ENCODE measurements at places on chromosomes 2 and 18.

- no peaks in the 10 kb centered on the region for H3K36me3 ChIP-seq
- H3K4me1 ChIP-seq: no peaks in the 10 kb centered on the region
- no peaks in the 10 kb centered on the region for H3K27me3 ChIP-seq
- no peak overlapping the region for H3K27ac ChIP-seq
Measured at GRCh38 chr2:158610059-158610458, 153.3 kb downstream of the PKP4 start.

DNA sequence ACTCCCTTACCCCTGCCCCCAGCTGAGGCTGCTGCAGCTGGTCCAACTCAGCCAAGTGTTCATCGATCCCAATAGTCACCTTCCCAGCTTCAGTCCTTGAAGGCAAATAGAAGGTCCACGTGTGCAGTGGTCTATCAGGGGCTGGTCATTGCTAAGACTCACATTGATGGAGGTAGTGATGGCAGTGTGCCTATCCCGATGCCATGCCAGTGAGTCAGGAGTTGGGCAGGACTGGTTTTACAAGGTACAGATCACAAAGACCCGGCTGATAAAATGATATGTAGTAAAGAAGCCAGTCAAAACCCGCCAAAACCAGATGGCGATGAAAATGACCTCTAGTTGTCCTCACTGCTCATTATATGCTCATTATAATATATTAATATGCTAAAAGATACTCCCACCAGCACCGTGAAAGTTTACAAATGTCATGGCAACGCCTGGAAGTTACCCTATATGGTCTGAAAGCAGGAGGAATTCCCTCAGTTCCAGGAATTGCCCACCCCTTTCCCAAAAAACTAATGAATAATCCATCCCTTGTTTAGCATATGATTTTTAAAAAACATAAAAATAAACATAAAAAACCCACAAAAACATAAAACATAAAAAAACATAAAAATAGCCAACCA, 2.9 kb upstream of the C2orf80 start:
- no peak overlapping the region for H3K27ac ChIP-seq
- no peaks in the 10 kb centered on the region for H3K36me3 ChIP-seq
- H3K4me1 ChIP-seq: peaks cover 2% of the 10 kb centered on the region

DNA sequence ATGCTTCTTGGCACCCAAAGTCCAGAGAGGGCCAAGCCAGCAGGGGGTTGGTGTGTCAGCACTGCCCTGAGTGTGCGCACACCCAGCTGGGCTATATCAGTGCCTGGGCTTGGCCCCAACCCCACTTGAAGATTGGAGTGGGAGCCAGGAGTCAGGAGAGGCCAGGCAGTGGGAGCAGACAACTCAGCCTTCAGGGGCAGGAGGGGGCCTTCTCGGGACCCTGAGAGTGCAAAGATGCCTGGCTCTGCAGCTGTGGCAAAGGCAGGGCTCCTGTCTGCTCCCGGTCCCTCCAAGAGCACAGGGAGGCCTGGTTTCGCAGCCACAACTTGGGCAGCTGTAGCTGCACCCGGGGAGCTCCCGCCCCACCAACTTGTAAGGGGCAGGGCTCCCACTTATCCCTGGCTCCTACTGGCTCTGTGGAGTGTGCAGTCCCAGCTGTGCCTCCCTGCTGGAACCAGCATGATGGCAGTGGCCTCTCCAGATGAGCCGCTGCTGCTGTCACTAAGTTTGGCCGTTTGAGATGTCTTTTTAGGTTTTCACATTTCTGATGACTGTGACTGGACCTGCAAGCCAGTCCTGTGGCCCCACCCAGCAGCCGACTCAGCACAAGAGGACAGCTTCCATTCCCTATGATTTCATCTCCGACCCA, 148.8 kb upstream of the HS6ST1 start:
- no peak overlapping the region for H3K4me3 ChIP-seq
- H3K27ac ChIP-seq: no peak overlapping the region
- no peaks in the 10 kb centered on the region for H3K4me1 ChIP-seq
- H3K27me3 ChIP-seq: no peaks in the 10 kb centered on the region
- DNase-seq: no peak

DNA sequence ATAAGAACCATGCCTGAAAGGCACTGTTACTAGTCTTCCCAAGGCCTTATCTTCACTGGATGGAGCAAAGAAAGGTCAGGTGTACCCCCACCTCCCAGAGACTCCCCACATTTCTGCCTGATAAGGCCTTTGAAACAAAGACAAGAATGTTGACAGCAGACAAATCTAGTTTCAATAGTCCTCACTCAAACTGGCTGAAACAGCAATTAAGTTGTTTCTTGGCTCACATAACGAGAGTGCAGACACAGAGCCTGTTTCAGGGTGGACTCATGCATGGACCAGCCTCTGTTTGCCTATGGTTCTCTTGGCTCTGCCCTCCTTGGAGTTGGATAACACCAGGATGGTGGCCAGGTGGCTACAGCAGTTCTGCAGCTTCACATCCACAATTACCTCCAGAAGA, 7.5 kb upstream of the CFAP221 start:
- H3K4me1 ChIP-seq: no peaks in the 10 kb centered on the region
- no peak overlapping the region for H3K27ac ChIP-seq
- no peaks in the 10 kb centered on the region for H3K36me3 ChIP-seq
- no peak for DNase-seq

DNA sequence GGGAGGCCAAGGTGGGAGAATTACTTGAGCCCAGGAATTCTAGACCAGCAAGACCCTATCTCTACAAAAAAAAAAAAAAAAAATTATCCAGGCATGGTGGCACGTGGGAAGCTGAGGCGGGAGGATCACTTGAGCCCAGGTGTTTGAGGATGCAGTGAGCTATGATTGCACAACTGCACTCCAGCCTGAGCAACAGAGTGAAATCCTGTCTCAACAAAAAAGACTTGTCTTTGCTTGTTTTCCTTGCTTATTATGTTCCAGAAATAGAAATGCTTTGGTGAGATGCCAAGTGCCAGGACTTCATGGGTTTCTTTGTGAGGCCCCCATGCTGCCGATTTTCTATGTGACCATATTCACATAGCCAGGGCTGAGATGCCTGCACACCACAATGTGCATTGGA, 9.0 kb downstream of the DCDC2C start:
- H3K4me1 ChIP-seq: no peaks in the 10 kb centered on the region
- H3K27me3 ChIP-seq: peaks cover 20% of the 10 kb centered on the region
- H3K4me3 ChIP-seq: no peak overlapping the region
- H3K27ac ChIP-seq: no peak overlapping the region
- DNase-seq: no peak

GRCh38 chr2:211085056-211085680, 528.8 kb downstream of the CPS1 start:
- DNase-seq: no peak
- no peaks in the 10 kb centered on the region for H3K27me3 ChIP-seq
- no peaks in the 10 kb centered on the region for H3K36me3 ChIP-seq
- no peak overlapping the region for H3K4me3 ChIP-seq
- H3K4me1 ChIP-seq: no peaks in the 10 kb centered on the region
- no peak overlapping the region for H3K27ac ChIP-seq

DNA sequence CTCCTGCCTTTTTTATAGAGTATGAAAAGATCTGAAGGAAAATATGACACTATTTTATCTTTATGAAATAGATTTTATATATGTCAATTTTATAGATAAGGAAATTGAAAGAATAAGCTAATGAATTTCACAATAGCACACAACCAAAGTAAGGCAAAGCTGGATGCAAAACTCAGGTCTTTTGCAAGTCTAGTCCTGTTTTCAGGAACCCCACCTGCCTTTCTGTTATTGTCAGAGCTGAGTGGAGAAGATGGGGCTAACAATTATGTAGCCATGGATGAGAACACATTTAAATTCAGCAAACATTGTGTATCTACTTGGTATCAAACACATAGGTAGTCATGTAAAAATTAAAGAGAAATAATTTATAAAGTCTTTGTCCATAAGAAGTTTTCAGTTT, 161.5 kb upstream of the ZEB2 start:
- H3K4me3 ChIP-seq: no peak overlapping the region
- H3K4me1 ChIP-seq: no peaks in the 10 kb centered on the region
- DNase-seq: no peak
- no peak overlapping the region for H3K27ac ChIP-seq
- no peaks in the 10 kb centered on the region for H3K36me3 ChIP-seq

DNA sequence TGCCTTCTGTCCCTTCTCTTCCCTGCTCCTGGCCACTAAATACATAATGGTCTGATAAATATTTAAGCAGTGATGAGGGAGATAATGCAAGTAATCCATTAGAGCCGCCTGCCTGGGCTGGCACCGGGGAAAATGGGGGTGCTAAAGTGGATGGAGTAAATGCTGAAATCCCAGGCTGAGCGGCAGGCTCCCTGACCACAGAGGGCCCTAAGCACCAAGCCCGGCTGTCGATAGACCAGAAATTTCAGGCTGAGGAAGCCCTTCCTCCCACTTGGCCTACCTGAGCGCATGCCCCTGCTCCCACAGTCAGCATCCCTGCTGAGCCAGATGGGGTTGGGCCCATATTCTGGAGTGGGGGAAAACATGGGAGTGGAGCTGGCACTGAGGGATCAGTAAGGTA, 197.5 kb upstream of the SKOR2 start:
- H3K27ac ChIP-seq: no peak overlapping the region
- no peaks in the 10 kb centered on the region for H3K4me1 ChIP-seq
- H3K27me3 ChIP-seq: peaks cover 9% of the 10 kb centered on the region
- DNase-seq: no peak
- no peak overlapping the region for H3K4me3 ChIP-seq
- no peaks in the 10 kb centered on the region for H3K36me3 ChIP-seq

GRCh38 chr2:200337621-200338020, 31.1 kb downstream of the SPATS2L start:
- no peaks in the 10 kb centered on the region for H3K27me3 ChIP-seq
- H3K27ac ChIP-seq: no peak overlapping the region
- H3K36me3 ChIP-seq: no peaks in the 10 kb centered on the region
- no peak for DNase-seq
- H3K4me1 ChIP-seq: peaks cover 3% of the 10 kb centered on the region
- H3K4me3 ChIP-seq: no peak overlapping the region

DNA sequence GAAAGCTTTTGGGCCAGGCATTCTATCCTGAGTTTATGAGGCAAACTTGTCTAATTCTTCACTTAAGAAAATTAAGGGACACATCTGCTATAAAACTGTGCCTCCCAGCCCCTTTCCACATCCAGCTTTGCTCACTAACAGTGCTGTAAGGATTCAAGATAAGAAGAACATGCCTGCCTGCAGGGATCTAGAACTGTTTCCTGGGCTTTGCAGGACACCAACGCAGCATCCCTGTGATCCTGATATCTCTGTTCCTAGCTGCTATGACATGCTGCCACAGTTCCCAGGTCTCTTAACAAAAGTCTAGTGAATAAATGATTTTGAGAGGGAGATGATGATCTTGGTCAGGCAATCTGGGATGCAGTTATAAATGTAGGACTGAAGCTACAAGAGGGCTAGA, 12.4 kb downstream of the B4GALT6 start:
- H3K27ac ChIP-seq: no peak overlapping the region
- no peak for DNase-seq
- no peaks in the 10 kb centered on the region for H3K4me1 ChIP-seq
- no peaks in the 10 kb centered on the region for H3K36me3 ChIP-seq

DNA sequence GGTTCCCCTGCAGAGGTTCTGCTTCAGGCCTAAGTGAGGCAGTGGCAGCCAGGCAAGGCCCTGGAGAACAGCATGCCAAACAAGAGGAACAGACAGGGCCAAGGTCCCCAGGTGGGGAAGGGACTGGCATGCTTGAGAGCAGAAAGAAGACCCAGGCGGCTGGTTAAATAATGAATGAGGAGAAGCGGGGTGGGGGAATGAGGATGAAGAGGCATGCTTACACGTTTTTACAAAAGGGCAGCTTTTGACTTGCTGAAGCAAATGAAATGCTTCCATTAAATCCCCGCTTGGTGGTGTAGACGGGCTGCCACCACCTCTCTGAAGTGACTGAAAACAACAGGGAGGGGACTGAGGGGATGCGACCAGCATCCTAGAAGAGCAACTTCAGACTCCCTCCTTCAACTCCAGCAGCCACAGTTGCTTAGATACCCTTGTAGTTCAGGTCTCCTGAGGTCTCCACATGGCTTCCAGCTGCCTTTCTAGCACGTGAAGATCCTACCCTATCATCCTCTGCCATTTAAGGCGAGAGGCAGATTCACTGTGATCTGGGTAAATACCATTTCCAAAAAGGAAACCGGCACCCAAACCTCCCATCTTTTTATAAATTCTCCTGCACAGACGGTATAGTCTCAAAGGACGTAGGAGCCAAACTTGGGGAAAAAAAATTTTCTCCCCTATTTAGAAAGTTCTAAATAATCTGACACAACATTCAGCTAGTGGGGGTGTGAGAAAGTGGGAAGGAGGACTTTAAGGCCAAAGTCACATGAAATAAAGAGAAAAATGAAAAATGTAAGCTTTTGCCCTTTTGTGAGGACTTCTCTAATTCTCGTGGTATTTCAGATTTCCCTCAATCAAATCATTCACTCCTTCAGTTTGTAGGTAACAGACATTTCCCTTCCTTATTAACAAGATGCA, 65.6 kb downstream of the CACNB4 start:
- DNase-seq: no peak
- no peak overlapping the region for H3K27ac ChIP-seq

- H3K27me3 ChIP-seq: peaks cover 25% of the 10 kb centered on the region
- no peaks in the 10 kb centered on the region for H3K4me1 ChIP-seq
Measured at GRCh38 chr2:136787970-136788369, 22.6 kb downstream of the THSD7B start.

DNA sequence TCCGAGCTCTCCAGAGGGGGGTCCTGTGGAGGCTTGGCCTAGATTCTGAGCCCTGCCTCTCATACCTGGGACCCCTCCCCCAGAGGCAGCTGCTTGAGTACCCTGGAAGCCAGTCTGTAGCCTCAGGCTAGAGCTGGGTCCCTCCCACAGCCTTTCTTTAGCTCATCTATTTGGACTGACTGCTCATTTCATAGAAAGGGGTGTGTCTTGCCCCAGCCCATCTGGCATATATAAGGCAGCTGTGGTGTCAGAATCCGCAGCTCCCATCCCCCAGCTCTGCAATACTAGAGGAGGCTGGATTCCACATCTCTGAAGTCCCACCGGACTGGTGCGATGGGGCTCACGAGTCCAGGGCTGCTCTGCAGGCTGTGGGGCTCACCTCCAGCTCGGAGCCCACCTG, 26.1 kb downstream of the MPHOSPH10 start:
- DNase-seq: no peak
- no peak overlapping the region for H3K27ac ChIP-seq
- peaks cover 30% of the 10 kb centered on the region for H3K27me3 ChIP-seq
- H3K4me3 ChIP-seq: no peak overlapping the region

DNA sequence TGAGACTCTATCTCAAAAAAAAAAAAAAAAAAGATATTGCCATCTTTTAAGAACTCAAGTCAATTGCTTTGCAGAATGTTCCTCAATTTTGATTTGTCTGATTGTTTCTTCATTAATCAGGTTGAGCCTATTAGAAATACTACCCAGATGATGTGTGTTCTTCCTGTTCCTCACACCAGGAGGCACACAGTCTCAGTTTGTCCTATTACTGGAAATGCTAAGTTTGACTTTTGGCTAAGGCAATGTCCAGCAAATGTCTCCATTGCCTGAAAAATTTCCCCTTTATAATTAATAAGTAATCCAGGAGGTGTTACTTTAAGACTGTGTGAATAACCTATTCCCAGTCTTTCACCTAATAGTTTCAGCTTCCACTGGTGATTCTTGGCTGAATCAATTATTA, 28.4 kb downstream of the BOLA3 start:
- H3K36me3 ChIP-seq: no peaks in the 10 kb centered on the region
- no peaks in the 10 kb centered on the region for H3K27me3 ChIP-seq
- H3K27ac ChIP-seq: peak overlapping the region; percentile 71
- no peaks in the 10 kb centered on the region for H3K4me1 ChIP-seq

Measured in T-helper 17 cell (primary cell).